ENCODE measurements at places on chromosomes 1 and 21. TPM values are rescaled to one million over a fixed set of nuclear protein-coding genes. Genes with fewer than 3 reads are reported as not detected.

LAMC2 gene
- 4.4 TPM for total RNA-seq

TTC22 gene
- not detected for total RNA-seq

S1PR1 gene
- total RNA-seq: 3.5 TPM

ZNF648 gene
- not detected for total RNA-seq

GNPAT gene
- total RNA-seq: 27.9 TPM

DYNLT4 gene
- not detected for total RNA-seq

CRYBG2 gene
- total RNA-seq: not detected

AADACL3 gene
- total RNA-seq: not detected

FAM72C gene
- 0.09 TPM for total RNA-seq

TMEM51 gene
- total RNA-seq: 2.1 TPM

NLRP3 gene
- total RNA-seq: not detected

SPRR2D gene
- not detected for total RNA-seq

CHIA gene
- not detected for total RNA-seq

PLA2G2F gene
- not detected for total RNA-seq

TFF2 gene
- not detected for total RNA-seq

OR6N1 gene
- not detected for total RNA-seq

PGLYRP4 gene
- total RNA-seq: not detected

PLXNA2 gene
- total RNA-seq: 18.1 TPM

DYRK3 gene
- 7.7 TPM for total RNA-seq

RAB25 gene
- total RNA-seq: not detected

FCRL1 gene
- total RNA-seq: not detected

AMY1A gene
- total RNA-seq: not detected

SPRR2A gene
- not detected for total RNA-seq

PTGER3 gene
- 0.51 TPM for total RNA-seq

RGS13 gene
- total RNA-seq: not detected

ZBTB8A gene
- total RNA-seq: 3.1 TPM

UTS2 gene
- total RNA-seq: not detected

FNDC5 gene
- total RNA-seq: 2.9 TPM

OR2T10 gene
- total RNA-seq: not detected

NOTCH2NLA gene
- total RNA-seq: 42.0 TPM

SPATA21 gene
- total RNA-seq: not detected

ANKRD65 gene
- total RNA-seq: 0.35 TPM

OR2T11 gene
- total RNA-seq: not detected

LENEP gene
- total RNA-seq: not detected

SFT2D2 gene
- 40.3 TPM for total RNA-seq

Data from pericardium fibroblast (primary cell).